OCI-LY7 (cell line): ENCODE measurements at places on chromosomes 6 and 20. TPM values are rescaled to one million over a fixed set of nuclear protein-coding genes. Genes with fewer than 3 reads are reported as not detected.

DNA sequence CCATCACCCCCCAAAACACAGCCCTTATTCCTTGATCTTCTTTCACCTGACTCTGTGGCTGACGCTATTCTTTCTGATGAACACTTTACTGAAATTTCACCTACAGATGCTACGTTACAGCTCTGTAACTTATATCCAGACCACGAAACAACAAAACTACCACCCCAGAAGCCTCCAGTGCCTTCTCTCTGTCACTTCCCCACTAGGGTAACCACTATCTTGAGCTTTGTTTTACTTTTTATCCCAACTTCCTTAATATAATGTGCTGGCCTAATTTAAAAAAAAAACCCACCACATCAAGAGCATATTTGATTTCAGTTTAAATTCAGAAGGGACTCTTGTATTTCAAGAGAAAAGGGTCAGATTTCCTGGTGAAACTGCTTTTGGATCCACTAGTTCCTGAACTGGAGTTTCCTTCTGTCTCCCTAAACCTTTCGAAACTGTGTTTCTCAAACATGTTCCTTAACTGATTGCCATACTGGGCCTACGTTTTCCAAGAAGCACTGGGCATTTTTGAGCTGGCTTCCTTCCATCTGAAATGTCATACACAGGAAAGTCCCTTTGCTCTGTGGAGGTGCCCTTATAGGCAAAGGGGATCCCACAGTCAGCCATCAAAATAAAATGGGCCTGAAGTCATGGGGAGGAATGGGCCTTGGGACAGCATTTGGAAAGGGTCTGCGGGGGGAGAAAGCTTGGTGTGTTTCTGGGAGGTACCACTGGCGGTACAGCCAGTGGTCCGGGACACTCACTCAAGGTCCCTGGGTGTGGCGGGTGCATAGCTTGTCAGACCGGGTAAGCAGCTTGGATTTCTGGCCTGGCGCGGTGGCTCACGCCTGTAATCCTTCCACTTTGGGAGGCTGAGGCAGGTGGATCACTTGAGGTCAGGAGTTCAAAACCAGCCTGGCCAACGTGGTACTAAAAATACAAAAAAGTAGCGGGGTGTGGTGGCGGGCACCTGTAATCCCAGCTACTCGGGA, 25.8 kb upstream of the RTF2 start:
- DNase-seq = no peak

The DEFB112 gene
- not detected in 2 replicates for total RNA-seq

The XKR7 gene
- 0.06 TPM in 1 of 2 replicates, not detected in the other for total RNA-seq

The ATP6V1G2 gene
- 14.1 and 15.9 TPM in 2 replicates for total RNA-seq

The TPBG gene
- total RNA-seq = not detected in 2 replicates
